NCI-H2081 (cell line): ENCODE measurements at places on chromosomes 4 and X.

GRCh38 chr4:89469930-89470375 is 162.4 kb upstream of the GPRIN3 start:
- no peak for DNase-seq

DNA sequence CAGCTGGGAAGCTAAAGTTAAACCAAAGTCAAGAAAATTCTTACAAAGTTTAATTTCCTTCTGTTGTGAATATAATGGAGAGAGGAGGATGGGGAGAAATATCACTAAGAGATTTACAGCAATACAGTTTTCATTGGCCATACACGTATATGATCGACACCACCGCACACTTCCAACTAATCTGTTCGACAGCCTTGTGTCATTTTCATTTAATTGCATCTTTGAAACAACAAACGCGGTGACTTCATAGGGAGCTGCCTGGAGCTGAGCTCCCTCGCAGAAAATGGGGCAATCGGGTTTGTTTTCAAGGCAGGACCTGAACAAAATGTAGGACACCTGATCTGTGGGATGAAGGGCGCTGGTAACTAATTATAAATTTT is 1.3 kb downstream of the PTPN13 start:
- DNase-seq, result peak; percentile 19

DNA sequence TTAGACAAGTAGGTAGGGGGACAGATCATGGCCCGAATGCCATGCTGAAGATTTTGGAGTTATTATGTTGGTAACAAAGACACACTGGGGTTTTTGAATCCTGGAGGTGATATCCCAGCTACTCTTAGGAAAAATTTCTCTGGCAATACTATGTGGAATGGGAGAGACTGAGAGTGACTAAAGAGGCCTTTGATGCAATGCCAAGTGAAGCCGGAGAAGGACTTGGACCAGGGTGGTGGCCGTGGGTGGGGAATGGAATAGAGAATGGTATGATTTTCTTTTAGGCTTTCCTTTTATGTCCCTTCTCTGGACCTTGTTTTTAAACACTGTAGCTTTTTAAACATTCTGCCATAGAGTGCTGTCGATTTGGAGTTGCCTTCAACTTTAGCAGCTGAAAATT is 141.6 kb downstream of the DCLK2 start:
- DNase-seq, result no peak

GRCh38 chr4:34108391-34108790 is 2135.9 kb downstream of the ARAP2 start:
- no peak for DNase-seq

- DNase-seq, result no peak
These were observed 10.3 kb upstream of the LSM6 start for GRCh38 chr4:146165221-146165620.

GRCh38 chr4:24372881-24373280 is 211.5 kb downstream of the DHX15 start:
- no peak for DNase-seq

DNA sequence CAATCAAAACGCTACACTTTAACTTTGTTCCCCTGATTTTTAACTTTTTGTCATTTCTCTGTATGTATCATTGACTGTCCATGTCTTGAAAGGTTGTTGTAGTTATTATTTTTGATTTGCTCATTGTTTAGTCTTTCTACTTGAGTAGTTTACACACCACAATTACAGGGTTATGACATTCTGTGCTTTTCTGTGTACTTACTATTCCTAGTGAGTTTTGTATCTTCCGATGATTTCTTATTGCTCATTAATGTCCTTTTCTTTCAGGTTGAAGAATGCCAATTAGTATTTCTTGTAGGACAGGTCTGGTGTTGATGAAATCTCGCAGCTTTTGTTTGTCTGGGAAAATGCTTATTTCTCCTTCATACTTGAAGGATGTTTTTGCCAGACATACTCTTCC is 89.2 kb upstream of the SH3RF1 start:
- no peak for DNase-seq
